ENCODE measurements at places on chromosomes 12 and 14.

- peak; percentile 44 for DNase-seq
Measured at GRCh38 chr14:73591690-73592449, at the start of gene ACOT4. ACOT4 (plus strand) TSS chr14:73591873; CDS start chr14:73591960, 87 bp downstream.

- no peak for DNase-seq
Measured at GRCh38 chr12:6276956-6277620, 33.4 kb upstream of the PLEKHG6 start.

GRCh38 chr12:110677982-110678381 is 10.9 kb downstream of the HVCN1 start:
- DNase-seq: no peak

DNA sequence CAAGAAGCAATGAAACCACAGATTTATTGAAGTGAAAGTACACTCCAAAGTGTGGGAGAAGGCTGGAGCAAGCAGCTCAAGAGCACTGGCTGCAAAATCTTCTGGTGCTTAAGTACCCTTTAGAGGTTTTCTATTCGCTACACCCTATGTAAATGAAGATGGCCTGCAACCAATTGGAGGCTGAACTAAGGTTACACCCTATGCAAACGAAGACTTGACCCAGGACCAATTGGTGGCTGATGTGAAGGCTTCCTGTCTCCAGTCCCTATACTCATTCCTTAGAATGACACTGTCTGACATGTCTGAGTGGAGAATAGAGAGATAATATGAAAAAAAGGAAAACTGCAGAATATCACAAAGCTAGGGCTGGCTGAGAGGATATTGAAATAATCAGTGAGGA is 57.2 kb downstream of the ALG10B start:
- no peak for DNase-seq

GRCh38 chr14:104981699-104982541 is 3.7 kb upstream of the CLBA1 start:
- no peak for DNase-seq

DNA sequence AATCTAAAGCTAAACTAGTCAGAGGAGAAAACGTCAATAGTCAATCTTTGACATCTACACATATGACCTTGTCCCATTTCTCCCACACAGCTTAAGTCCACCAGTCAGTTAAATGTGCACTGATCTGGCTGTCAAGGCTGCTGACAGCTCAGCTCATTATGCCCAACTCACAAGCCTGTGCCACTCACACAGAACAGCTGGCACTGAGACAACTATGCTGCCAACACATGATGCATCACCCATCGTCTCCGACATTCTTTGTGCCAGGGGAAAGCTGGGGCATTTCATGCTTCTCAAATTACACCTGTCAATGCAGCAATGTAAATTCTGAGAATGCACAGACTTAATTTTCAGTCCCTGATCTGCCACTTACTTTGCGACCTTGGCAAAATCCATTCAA is 25.3 kb downstream of the GNS start:
- DNase-seq: no peak

GRCh38 chr12:47079468-47079980 is at the start of the genes AMIGO2 and PCED1B:
AMIGO2 (minus strand) TSS chr12:47079959; CDS start chr12:47079002, 957 bp downstream.
PCED1B (plus strand) TSS chr12:47079621; CDS start chr12:47235064, 155,443 bp downstream.
- DNase-seq: peak; percentile 72

DNA sequence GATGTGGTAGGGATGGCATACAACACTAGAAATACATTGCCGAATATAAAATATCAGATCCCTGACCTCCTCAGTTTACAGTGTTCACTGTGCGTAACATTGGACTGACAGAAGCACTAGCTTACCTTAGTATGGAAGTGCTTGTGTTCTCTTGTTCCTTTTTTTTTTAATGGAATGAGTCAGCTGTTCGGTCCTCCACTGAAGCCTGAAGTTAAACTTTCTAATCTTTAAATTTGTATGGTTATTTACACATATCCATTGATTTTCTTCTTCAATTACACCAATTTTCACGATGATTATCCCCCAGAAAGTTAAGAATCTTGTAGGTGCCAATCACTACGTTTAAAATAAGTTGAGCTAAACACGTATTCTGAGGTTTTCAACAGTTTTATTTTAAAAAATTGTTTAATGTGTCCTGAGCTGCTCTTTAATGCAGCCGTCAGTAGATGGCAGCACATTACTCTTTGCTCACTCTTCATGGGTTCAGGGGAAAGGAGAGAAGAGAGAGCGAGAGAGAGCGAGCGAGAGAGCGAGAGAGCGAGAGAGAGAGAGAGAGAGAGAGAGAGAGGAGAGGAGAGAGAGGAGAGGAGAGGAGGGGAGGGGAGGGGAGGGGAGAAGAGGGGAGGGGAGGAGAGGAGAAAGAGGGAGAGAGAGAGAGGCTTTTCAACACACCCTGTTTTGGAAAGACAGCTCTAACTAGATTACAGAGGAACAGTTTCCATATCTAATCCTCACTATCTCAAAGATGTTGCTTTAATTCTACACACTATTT is 134.7 kb upstream of the SCAF11 start:
- DNase-seq: peak; percentile 87

- DNase-seq: no peak
Measured at GRCh38 chr12:104925501-104925900, 32.6 kb downstream of the SLC41A2 start.

DNA sequence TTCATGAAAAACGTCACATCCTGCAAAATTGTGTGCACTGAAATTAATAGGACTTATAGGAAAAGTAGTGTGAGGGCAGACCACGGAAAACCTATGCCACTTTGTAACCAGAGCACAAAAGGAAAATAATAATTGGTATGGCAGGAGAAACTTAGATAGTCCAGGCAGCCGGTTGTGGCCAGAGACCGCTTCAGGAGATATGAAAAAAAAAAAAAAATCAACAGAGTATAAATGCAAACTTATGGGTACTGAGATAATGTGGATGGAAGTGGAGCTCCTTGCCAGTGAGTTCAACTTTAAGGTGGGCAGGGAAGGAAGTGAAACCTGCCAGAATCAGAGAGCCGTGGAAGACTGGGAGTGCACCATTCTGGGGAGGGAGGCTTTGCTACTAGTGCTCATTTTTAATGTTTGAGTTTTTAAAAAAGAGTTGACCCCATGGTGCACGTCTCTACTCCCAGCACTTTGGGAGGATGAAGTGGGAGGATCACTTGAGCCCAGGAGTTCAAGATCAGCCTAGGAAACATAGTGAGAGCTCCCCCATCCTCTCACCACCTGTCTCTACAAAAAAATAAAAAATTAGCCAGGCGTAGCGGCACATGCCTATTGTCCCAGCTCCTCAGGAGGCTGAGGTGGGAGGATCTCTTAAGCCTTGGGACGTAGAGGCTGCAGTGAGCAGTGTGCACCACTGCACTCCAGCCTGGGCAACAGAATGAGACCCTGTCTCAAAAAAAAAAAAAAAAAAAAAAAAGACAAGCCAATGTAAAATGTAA is 34.3 kb upstream of the METAP2 start:
- DNase-seq: no peak

- DNase-seq: no peak
Measured at GRCh38 chr12:72863671-72864070, 591.5 kb downstream of the TRHDE start.

DNA sequence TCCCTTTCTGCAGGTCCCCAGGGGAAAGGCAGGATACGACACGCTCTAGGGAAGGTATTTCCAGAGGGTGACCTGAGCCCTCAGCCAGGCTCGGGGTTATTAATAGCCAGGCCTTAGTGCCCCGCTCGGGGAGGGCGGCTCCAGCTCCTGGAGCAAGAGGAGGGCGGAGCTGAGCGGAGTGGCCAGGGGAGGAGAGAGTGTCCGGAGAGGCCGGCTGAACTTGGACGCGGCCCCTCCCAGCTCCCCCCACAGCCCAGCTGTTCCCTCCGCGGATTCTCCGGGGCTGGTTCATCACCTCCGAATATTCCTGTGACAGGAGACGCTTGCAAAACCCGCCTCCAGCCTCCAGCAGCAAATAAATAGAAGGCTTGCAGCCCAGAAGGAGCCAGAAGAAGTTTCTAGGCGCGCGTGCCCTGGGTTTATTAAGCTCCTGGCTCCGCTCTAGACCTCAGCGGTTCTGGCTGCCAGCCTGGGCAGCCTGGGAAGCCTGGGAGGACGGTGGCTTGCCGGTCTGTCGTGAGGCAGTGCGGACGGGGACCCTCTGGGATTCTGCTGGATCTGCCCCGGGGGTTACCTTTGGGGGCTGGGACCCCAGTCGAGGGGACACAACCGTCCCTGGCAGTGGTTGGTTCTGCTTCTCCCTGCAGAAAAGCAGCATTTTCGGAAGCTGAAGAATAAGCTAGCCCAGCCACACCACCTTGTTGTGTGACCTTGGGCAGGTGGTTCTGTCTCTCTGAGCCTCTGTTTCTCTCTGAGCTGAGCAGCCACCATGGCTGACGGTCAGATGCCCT is at the start of gene HSPB8:
Gene HSPB8, plus strand, starts transcription at position 388 of the 791 bp plus-strand sequence. Its CDS starts 382 bp downstream, at position 770.
- peak; percentile 96 for DNase-seq

GRCh38 chr12:72631926-72632685 is 359.9 kb downstream of the TRHDE start:
- no peak for DNase-seq

- DNase-seq: no peak
Measured at GRCh38 chr14:91041450-91041849, 19.0 kb downstream of the RPS6KA5 start.

DNA sequence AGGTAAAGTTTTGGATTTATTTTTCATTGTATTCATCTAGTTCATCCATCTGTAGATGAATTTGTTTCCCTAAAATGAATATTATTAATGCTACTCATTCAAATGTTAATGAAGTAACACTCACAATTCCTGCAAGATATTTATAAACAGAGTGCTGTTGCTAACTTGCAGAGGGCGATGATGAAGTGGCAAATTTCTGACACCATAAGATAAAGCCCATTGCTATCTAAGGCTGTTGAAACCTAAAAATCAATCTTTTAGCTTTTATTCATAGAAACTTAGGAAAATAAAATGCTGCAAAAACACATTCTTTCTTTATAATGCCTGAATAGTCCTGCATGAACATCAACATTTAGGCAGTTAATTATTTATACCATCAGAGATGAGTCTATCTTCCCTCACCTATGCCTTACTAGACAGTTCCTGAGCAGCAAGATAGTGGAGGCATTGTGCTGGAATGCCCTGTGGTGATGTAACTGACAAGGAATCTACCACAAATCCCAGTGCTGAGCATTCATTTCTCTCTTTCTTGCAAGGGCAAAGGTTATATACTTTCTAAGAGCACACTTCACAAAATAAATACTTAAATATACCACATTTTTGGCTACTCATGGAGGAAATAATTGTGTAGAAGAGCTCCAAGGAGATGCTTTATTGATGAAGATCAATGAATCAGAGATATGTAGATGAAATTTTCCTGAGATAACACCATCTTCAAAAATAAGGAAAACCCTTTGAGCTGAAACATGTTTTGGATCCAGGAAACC is 57.6 kb downstream of the LMNTD1 start:
- peak; percentile 93 for DNase-seq

- no peak for DNase-seq
Measured at GRCh38 chr14:100165831-100166440, 6.5 kb upstream of the DEGS2 start.

- DNase-seq: no peak
Measured at GRCh38 chr12:28936221-28936620, 212.9 kb upstream of the FAR2 start.

DNA sequence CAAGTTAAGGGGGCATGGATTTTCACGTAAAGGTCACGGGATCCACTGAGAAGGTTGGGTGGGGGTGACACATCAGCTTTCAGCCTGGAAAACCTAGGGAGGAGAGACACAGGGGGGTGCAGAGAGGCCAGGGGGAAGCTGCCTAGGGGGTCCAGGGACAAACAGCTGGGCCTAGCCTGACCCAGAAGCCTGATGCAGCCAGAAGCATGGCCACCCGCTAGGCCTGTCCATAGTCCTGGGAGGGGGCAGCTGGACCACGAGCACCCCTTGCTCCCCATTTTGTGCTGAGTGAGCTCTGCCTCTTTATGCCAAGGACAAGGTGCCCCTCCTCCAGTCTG is 322.7 kb upstream of the RTL1 start:
- no peak for DNase-seq

GRCh38 chr14:34692348-34692747 is 22.0 kb downstream of the CFL2 start:
- DNase-seq: no peak

DNA sequence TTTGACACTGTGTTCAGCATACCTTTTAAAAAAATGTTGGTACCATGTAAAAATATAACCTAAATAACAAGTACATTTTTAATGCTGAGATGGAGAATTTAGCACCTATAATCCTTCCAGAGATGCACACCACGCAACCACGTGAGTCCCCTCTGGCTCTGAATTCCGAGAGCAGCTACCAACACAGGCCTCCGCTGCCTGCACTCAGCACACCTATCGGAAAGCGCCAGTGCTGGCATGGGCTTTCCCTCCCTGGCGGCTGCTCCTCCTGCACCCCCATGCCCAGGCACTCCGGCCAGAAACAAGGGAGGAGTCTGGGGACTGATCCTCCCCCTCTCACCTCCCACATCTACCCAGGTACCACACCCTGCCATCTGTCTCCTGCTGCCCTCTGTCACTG is 47.0 kb downstream of the ITPK1 start:
- no peak for DNase-seq

All from amniotic epithelial cell (primary cell).